ENCODE measurements at places on chromosomes 7 and 10.

GRCh38 chr7:141974831-141975230, 1.3 kb upstream of the TAS2R38 start:
- DNase-seq = no peak

DNA sequence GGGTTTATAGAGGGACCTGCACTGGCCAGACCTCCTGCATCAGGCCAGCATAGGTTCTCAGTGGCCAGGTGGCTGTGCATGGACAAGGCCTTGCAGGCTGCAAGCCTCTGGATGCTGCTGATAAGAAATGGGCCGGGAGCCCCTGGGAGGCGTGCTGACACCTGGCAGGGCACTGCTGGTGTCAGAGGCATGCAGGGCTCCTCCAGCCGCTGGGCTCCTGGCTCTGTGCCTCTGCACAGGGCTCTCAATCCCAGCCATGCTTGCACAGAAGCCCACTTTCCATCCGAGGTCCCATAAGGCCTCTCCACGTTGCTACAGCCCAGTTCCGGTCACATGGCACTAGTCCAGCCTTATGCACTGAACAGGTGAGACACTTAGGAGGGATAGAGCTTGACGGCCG, 27.3 kb downstream of the ANTXRL start:
- no peak for DNase-seq

- no peak for DNase-seq
These were observed 5.7 kb downstream of the SKAP2 start for GRCh38 chr7:26858735-26859134.

GRCh38 chr7:149369497-149369896, 91.4 kb downstream of the ZNF777 start:
- DNase-seq = no peak

- DNase-seq = peak; percentile 79
These were observed 248.8 kb upstream of the PTN start for GRCh38 chr7:137592232-137592896.

DNA sequence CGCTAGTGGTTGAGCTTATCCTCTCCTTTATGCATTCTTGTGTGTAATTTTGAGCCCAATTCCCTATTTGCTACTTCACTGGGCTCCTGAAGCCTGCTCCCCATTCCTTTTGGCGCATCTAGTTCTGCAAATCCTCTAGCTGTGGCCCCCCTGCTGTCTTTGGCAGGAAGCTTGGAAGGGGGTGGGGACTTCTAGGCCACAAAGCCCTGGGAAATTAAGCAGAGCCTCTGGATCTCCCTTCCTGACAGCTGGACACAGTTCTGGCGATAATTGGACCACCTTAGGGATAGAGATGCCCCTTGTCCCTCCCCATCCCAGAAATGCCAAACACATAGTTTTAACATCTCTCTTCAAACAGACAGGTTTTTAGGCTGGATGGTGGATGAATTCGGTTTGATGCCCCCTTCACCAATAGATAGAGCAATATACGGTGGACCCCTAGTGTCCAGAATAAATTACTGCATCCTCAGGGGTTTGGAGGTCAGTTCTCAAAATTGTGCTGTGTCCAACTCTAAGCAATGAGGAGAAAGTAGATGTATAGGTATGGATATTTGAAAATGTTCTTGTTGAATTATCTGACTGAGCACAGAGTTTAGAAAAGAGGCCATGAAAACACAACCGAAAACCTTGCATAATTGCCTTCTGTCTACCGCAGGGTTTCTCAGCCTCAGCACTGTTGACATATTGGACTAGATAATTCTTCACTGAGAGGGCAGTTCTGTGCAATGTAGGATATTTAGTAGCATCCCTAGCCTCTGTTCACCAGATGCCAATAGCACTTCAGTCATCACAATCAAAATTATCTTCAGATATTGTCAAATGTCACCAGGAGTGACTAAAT, 75.5 kb downstream of the PAPSS2 start:
- DNase-seq = peak; percentile 65

GRCh38 chr7:97005183-97006054, at the start of gene DLX6:
Gene DLX6, plus strand, starts transcription at chr7:97005553. Its CDS starts 425 bp downstream, at chr7:97005978.
- DNase-seq = peak; percentile 89

- no peak for DNase-seq
These were observed 90.1 kb downstream of the RTKN2 start for GRCh38 chr10:62178568-62178967.

- peak; percentile 74 for DNase-seq
These were observed 43.4 kb downstream of the MYOF start for GRCh38 chr10:93438613-93439253.

GRCh38 chr10:123858077-123858681, 33.4 kb downstream of the CPXM2 start:
- DNase-seq = no peak

DNA sequence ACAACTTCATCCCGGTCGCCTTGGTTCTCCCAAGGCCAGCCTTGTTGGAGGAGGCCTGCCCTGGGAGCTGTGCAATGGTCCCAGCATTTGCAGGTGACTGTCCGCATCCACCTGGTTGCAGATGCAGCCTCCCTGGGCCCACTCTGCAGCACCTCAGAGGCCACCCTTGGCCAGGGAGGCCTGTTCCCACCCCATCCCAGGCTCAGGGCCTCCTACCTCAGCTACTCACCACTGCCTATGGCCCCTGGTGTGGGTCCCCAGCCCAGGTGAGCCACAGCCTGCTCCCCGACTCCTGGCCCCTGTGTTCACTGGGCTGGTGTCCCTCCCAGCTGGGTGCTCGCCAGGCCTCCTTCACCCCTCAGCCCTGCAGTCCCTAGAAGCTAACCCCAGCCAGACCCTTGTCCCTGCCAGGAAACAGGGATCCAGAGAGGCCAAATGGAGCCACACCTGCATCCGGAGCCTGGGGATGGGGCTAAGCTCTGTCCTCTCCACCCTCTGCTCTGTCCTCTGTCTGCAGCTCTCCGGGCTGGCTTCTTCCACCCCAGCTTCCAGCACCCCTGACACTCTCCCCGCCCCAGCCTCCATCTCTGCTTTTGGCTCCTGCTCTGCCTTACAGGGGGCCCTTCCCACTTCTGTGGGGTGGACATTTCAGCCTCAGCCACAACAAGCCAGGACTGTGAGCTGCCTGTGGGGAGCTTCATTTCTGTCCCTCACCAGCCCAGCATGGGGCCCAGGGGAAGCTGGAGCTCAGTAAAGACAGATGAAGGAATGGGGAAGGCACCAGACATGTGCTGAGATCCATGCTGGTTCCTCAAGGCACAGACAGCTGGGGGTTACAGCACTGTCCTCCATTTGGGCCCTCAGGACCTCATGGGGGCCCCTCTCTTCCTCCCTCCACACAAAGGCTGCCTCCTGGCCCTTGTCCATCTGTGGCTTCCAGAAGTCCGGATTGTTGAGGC, 35.6 kb upstream of the ANTXRL start:
- no peak for DNase-seq
